ENCODE measurements at places on chromosomes 6 and 20.

GRCh38 chr6:109292420-109292819 is 89.8 kb downstream of the CD164 start:
- no peak for DNase-seq

DNA sequence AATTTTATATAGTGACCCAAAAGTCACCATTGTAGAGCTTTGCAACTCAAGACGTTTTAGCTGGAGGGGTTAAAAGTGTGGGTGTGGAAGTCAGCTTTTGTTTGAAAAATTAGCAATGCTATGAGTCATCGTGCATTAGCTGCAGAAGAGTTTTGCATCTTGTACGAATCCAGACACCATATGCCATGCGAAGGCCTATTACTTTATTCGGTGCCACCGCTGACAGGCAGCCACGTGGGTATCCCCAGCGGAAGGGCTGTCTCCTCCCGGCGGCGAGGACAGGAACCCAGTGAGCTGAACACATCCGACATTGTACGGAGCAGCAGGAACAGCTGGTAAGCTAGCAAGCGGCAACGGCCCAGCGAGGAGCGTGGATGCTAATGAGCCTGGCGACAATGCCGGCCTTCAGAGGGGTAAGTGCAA is 84.4 kb downstream of the INSM1 start:
- DNase-seq = peak; percentile 94

- DNase-seq = no peak
Observed at GRCh38 chr20:20503777-20504530, 136.1 kb downstream of the INSM1 start.

- no peak for DNase-seq
Observed at GRCh38 chr6:106085692-106085983, 498 bp upstream of the PRDM1 start.

DNA sequence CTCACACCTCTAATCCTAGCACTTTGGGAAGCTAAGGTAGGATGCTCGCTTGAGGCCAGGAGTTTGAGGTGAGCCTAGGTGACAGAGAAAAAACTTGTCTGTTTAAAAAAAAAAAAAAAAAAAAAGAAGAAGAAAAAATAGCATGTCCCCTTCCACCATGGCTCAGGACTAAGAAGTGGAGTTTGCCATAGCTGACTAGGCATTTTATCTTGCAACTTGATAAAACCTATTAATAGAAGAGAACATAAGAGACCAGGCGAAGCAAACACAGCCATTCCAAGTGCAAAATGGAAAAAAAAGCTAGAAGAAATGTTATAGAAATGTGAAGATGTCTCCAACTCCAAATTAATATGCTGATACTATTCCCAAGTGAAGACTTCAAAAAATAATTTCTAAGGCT is 277.5 kb downstream of the MEI4 start:
- no peak for DNase-seq

GRCh38 chr6:132650429-132650828 is 8.6 kb downstream of the TAAR1 start:
- no peak for DNase-seq

- DNase-seq = no peak
Observed at GRCh38 chr6:139355777-139356445, 18.5 kb downstream of the CITED2 start.

GRCh38 chr20:10217721-10218410 is 764 bp upstream of the SNAP25 start:
- peak; percentile 80 for DNase-seq

DNA sequence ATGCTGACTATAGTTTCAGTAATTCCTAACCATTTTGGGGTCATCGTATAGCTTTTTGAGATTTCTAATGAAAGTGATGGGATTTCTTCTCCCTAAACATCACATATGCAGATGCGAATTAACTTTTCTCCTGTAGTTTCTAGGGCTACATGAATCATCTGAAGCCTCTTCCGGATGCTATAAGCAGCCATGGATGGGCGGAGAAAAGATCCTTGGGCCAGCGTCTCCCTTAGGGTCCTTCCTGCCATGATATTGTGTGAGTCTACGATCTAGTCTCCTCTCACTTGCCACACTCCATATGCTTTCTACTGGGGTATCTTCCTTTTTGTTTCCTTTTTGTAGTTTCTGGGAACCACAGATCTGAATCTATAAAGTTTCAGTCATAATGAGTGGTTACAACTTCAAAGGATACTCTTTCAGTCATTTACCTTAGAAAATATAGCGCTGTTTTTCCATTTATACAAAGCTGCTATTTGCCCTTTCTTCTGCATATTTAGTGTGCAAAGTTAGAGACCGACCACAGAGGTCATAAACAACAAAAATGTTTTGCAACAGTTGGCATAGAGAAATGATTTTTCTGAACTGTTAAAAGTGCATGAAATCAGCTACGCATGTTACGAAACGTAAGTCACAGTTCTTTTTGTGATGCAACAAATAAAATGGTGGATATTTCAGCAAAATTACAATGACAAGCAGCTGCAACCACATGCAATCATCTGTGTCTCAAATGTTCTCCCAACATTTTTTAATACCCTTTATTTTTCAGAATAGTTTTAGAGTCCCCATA is 396.2 kb upstream of the SLC35B3 start:
- no peak for DNase-seq

- DNase-seq = no peak
Observed at GRCh38 chr6:143642403-143642802, 35.4 kb upstream of the PHACTR2 start.

DNA sequence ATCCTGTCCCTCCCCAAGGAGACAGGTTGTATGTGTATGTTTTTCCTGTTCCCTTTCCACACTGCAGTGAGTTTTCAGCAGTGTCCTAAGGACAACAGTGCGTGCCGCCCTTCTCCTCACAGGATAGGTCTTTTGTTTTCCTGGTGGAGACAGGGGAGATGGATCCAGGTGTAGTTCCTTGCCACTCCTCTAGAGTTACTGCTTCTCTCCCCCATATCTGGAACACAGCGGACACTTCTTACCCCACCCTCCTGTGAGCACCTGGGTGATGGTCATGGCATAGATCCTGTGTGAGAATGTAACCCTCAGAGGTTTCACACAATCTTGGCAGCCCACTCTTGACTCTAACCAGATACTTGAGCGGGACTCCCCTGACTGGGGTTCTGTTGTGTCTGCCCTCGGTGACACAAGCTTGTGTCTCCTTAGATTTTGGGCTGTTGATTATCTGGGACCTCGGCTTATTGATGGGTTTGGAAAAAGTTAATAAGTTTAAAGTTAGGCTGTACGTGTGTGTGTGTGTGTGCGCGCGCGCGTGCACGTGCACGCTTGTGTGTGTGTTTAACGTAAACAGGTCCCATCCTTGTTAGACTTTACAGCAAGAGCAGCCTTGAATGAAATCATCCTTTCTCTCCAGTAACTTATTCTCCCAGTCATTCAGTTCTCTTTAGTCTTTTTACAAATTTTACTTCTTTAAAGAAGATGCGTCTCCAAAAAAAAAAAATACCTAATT is 131.3 kb upstream of the EDN1 start:
- DNase-seq = no peak

- DNase-seq = no peak
Observed at GRCh38 chr6:44629636-44630035, 242.1 kb downstream of the CDC5L start.

DNA sequence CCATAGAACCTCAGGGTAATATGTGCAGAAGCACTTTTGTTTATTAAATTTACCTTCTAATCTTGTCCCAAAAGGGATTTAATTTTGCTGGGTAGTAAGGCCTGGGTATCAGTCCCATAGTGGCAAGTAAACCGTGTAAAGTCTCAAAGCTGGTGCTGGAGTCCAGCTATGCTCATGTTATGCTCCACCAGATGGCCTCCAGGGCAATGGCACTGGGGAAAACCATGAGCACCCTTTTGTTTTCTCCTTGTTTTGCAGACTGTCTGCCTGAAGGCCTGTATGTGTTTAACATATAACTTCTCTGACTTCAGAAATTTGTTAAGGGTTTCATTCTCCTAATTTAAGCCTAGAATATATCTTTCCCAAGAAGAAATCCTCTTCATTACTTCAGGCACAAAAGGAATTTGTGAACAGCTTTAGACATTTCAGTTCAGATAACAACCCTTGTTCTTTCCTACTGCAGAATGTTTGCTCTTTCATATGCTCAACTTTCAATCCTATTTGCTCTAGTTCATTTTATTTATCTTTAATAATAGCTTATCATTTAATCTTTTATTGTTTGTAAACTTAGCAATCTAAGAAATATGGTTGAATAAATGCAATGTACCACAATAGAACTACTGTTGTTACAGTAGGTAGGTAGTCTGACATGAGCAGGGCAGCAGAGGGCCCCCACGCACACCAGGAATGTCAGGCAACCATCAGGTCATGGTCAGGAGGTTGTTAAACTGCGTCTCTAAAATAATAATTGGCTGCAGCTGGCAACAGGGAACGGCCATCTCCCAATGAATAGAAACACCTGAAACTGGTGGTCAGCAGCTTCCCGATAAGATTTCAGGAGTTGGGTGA is 162.8 kb downstream of the TENT5A start:
- peak; percentile 18 for DNase-seq

GRCh38 chr20:39876976-39877635 is 811.9 kb downstream of the MAFB start:
- no peak for DNase-seq

DNA sequence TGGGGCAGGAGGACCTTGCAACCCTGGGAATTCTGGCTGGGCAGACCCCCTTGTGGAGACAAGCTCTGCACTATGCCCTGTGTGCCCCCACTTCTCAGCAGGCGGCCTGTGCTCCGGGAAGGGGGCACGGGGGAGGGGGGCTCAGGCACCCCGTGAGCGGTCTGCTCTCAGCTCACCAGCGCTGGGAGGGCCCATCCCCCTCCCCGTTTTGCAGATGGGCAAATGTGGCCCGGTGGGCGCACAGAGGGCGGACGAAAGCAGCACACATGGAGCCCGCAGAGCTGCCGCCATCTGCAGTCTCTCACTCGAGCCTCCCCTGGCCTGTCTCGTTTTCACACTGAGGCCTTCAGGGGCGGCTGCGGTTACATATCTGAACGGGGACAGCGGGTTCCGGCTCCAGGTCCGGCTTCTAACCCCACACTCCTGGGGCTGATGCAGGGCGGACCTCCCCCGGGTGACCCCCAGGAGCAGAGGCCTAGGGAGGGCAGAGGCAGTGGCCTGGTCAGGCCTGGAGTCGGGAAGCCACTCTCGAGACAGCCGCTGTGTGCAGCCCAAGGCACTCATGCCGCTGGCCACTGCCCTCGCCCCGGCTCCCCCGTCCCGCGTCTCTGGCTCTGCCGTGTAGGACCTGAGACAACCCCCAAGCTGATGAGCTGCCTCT is 13.9 kb downstream of the CHRNA4 start:
- no peak for DNase-seq

GRCh38 chr6:72975352-72975752 is 249.9 kb downstream of the KHDC1L start:
- no peak for DNase-seq

- DNase-seq = no peak
Observed at GRCh38 chr6:68313911-68314310, 321.2 kb upstream of the ADGRB3 start.

DNA sequence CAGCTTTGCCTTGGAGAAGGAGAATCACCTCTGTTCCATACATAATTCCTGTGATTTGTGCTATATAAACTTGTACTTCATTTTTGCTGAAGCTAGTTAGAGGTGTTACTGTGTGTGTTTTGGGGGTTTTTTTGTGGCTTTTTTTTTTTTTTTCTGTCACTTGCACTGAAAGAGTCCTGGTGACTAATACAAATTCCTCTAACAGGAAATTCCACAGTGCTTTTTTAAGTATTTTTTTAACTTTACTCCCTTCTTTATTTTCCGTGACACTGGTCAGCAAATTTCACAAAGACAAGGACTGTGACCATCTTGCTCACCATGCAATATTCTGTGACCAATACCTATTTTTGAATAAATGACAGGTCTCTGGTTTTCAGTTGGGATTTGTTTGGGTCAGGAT is 110.5 kb downstream of the ISM1 start:
- DNase-seq = no peak

- DNase-seq = no peak
Observed at GRCh38 chr6:123007885-123008284, 11.8 kb downstream of the CLVS2 start.

DNA sequence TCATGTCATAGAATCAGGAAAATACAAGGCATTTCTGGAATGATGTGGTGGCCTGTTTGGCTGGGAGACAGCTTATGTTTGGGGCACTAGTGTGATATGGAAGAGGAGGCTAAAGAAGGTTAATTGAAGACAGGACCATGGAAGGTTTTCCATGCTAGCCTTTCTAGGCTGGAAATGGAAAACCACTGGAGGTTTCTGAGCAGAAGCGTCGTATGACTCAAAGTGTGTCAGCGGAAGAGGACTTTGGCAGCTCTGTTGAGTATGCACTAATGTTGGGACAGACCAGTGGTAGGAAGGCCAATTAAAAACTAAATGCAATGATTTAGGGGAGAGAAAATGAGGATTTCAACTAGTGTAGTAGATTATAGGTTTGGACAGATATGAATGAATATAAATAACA is 413.1 kb downstream of the PLCB1 start:
- no peak for DNase-seq

GRCh38 chr20:51467956-51468626 is 74.4 kb downstream of the NFATC2 start:
- no peak for DNase-seq

GRCh38 chr6:148700047-148700715 is 46.6 kb upstream of the UST start:
- DNase-seq = no peak

GRCh38 chr6:111950661-111951496 is 77.6 kb upstream of the FYN start:
- DNase-seq = no peak

DNA sequence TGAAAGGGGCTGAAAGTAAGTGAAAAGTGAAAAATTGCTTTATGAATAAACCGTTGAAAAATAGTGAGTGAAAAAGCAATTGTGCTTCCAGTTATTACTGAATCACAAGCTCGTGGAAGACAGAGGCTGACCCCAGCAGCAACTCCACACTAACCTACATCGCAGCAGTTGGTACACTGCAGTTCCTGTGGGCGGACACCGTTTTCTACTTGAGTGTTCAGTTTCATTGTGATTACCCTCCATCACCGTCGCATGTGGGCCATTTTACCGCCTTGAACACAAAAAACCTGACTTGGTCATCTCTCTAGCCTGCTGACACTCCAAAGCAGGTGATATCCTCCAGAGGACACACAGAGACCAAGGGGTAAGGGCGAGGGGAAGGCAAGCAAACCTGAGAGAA is 28.4 kb downstream of the PRDM1 start:
- DNase-seq = no peak

DNA sequence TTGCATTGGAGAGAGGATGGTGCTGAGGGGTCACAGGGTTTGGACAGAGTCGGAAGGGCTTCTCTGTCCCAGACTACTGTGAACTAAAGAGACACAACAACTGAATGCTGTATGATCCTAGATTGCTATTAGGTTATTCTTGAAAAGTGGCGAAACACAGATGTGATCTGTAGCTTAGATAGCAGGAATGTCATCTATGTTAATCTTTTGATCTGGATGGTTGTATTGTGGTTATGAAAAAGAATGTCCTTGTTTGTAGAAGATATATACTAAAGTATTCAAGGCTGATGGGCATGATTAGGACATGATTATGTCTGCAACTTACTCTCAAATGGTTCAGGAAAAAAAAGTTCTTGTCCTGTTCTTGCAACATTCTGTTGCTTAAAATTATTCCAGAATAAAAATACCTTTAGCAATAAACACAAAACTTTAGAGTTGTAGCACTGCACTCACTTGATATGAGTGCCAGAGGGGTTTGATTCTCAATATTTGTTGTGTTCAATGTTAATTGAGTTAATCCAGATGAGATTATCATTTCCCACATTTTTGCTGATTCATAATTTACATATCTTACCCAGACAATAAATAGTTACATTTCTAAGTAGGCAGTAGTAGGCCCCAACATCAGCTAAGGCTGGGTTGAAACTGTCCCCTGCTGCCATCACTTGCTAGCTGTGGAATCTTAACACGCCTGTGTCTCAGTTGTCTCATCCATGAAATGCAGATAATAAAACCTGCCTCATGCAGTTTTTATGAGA is 645.2 kb downstream of the KIF16B start:
- DNase-seq = no peak

- DNase-seq = no peak
Observed at GRCh38 chr20:57108218-57108617, 158.2 kb downstream of the BMP7 start.

All from WERI-Rb-1 (cell line).